SK-N-SH (cell line): ENCODE measurements at places on chromosomes 13 and 19. TPM values are rescaled to one million over a fixed set of nuclear protein-coding genes. Genes with fewer than 3 reads are reported as not detected.

Gene CEACAM6
- not detected in 2 replicates for polyA plus RNA-seq

Gene EID2B
- polyA plus RNA-seq: 5.4 and 6.5 TPM in 2 replicates

Gene ZNF99
- not detected in 2 replicates for polyA plus RNA-seq

Gene ZNF584
- 9.4 and 12.0 TPM in 2 replicates for polyA plus RNA-seq

Gene PNMA8A
- 10.2 and 13.8 TPM in 2 replicates for polyA plus RNA-seq

Gene LGALS4
- polyA plus RNA-seq: 0.21 and 0.58 TPM in 2 replicates

Gene LGALS7B
- not detected in 2 replicates for polyA plus RNA-seq

Gene KIR2DL3
- not detected in 2 replicates for polyA plus RNA-seq

Gene GPI
- polyA plus RNA-seq: 82.7 and 144 TPM in 2 replicates

Gene GJB2
- polyA plus RNA-seq: not detected in 2 replicates

Gene HRC
- polyA plus RNA-seq: not detected in 2 replicates

Gene CD320
- 100 and 129 TPM in 2 replicates for polyA plus RNA-seq

Gene DACT3
- 9.5 and 10.6 TPM in 2 replicates for polyA plus RNA-seq

Gene DNAAF3
- 2.4 and 2.5 TPM in 2 replicates for polyA plus RNA-seq
